Activated naive CD8-positive, alpha-beta T cell treated with anti-CD3 and anti-CD28 coated beads, Interleukin-2, amount 10 ng/mL, durations not matched to agents 7 days and 5 days (primary cell): ENCODE measurements at places on chromosomes 4 and X.

GRCh38 chrX:12002876-12003275 is 135.4 kb upstream of the FRMPD4 start:
- H3K4me1 ChIP-seq, result no peaks in the 10 kb centered on the region
- H3K4me3 ChIP-seq, result no peak overlapping the region
- DNase-seq, result no peak
- peaks cover 6% of the 10 kb centered on the region for H3K27me3 ChIP-seq
- no peak overlapping the region for H3K27ac ChIP-seq

DNA sequence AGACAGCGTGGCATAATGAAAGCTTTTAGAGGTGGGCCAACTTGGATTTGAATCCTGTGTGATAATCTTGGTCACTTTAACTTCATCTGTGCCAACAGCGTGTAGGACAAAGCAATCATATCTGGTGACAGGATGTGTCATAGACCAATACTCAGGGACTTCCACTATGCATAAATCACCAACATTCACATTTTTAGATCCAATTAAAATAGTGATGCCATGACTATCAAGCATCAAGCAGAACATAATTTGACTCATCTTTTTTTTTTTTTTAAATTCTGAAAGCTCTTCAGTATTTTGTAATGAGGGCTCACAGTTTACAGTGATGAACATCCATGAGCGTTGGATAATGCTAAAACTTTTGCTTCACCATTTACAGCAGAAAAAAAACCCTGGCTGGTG is 27.3 kb upstream of the RAPGEF2 start:
- no peak for DNase-seq
- H3K4me3 ChIP-seq, result no peak overlapping the region
- H3K27ac ChIP-seq, result no peak overlapping the region
- H3K4me1 ChIP-seq, result peaks cover 15% of the 10 kb centered on the region
- peaks cover 2% of the 10 kb centered on the region for H3K36me3 ChIP-seq

- H3K36me3 ChIP-seq, result no peaks in the 10 kb centered on the region
- no peak for DNase-seq
- H3K4me1 ChIP-seq, result no peaks in the 10 kb centered on the region
- no peaks in the 10 kb centered on the region for H3K27me3 ChIP-seq
- H3K27ac ChIP-seq, result no peak overlapping the region
- H3K4me3 ChIP-seq, result no peak overlapping the region
These were observed 82.6 kb downstream of the LUZP4 start for GRCh38 chrX:115372152-115372551.

DNA sequence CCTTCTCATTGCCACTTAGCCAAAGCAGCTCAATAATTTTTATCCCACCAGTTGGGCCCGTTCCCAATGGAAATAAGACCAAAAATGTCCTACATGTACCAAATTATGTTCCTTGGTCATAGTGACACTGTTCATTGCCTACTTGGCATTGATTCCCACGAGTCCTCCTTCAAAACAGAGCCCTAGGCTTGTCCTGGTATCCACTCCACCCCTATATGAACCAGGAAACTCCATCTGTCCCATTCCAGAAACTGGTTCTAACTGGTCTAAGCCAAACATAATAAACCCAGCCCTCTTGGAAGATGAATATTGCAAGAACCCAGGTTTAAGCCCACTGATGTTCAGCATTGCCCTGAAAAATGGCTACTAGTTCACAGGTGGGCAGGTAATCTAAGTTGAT is 30.9 kb upstream of the S100G start:
- DNase-seq, result no peak
- peaks cover 17% of the 10 kb centered on the region for H3K36me3 ChIP-seq
- no peak overlapping the region for H3K27ac ChIP-seq
- no peaks in the 10 kb centered on the region for H3K27me3 ChIP-seq

DNA sequence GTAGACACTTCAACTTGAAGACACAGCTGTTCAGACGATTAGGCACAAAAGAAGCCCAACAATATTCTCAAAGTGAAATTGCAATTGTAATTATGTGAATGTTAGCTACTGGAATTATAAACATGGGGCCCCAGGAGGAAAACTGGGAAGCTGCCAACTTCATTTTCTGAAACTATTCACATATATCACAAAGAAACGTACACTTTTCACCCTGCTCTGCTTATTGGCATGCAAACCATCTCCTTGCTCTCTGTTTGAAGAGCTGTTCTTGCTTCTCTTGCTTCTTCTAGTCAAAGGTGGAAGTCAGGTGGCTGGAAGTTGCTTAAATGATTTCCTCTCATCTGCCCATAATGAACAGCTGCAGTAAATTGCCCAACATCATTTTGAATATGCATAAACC is 320.1 kb downstream of the CFAP299 start:
- no peaks in the 10 kb centered on the region for H3K36me3 ChIP-seq
- no peak for DNase-seq
- H3K27ac ChIP-seq, result no peak overlapping the region

GRCh38 chr4:174697896-174698295 is 131.2 kb downstream of the GLRA3 start:
- H3K27ac ChIP-seq, result no peak overlapping the region
- no peak overlapping the region for H3K4me3 ChIP-seq
- no peak for DNase-seq
- H3K36me3 ChIP-seq, result no peaks in the 10 kb centered on the region
- no peaks in the 10 kb centered on the region for H3K27me3 ChIP-seq
